Thymus (tissue), 14 donors: ENCODE measurements at places on chromosomes 4 and X.

DNA sequence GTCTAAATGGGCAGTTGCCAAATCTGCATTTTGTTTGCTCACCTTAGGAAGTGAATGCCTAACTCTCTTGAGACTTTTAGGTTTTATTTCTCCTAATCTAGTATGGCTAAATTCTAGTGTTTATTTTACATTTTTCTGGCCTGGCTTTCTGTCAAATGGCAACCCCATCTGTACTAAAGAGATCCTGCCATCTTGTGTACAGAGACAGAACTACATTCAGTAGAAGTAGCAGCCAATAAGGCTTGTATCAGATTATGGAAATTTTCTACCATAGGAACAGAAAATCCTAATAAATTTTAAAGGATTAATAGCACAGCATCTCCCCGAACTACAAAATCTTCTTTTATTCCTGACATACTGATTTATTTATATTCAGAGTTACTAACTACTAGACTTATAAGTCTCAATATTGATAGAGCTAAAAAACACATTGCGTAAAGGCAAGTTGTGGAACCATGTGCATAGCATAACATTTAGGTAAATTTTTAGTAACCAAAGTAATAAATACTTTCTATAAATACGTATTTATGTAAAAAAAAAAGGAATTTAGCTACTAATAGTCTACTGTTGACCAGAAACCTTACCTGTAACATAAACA is 45.5 kb downstream of the TMEM144 start:
- DNase-seq = peak; percentile 13

DNA sequence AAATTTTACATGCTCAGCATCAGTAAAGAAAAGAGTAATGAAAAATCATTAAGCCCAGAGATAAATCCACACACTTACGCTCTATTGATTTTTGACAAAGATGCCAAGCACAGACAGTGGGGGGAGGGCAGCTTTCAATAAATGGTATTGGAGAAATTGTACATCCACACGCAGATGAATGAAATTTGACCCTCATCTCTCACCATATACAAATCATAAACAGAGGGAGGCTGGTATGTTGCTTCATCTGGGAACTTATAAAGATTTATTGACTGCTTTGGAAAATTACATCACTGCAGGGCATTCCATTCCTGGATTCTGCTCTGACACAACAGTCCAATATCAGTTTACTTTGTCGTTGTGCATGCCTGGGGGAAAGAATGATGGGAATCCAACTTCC is 58.4 kb upstream of the XAGE1A start:
- no peak for DNase-seq

DNA sequence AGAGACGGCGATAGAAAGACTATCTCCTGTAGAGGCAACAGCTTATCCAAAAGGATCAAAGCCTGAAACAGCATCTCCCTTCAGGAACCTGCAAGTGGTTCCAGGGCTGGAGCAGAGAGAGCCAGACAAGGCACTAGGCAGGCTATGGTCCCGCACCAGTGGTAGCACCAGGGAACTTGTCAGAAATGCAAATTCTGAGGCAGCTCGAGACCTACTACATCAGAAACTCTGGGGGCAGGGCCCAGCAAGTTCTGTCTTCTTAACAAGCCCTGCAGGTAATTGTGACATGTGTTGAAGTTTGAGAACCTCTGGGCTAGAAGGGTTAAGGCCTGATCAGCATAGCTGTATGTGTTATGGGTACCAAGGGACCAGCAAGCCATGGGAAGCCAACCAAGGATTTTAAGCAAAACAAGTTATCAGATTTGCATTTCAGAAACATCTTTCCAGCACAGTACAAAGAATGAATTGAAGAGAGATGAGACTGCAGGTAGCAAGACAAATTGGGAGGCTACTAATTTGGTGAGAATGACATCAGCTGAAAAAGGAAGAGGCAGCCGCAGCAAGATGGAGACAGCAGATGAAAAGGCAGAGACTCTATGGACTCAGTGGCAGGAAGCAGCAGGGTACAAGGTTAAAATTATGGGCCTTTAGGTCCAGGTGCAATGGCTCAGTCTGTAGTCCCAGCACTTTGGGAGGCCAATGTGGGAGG is 139.7 kb downstream of the TSPAN5 start:
- DNase-seq = no peak

DNA sequence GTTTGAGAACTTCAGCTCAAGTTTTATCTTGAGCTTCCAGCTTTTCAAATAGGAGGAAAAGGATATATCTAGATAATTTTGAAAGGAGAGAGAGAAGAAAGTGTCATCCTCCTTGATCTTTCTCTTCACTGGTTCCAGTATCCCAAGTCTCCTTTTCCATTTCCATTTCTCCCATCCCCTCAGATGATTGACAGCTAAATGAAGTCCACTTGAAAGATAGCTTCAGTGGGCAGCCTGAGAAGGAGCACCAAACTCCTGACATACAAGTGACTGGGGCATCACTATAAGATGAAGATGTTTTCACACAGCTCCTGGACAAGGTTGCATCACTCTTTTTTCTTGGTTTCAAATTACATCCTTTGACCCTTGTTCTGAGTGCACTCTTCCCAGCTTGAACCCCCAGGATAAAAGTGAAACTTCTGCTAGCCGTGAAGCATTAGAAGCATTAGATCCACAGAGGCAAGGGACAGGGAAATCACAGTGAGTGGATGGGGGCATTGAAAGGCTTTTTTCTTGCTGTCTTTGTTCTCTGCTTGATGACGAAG is 17.5 kb upstream of the MAGEA10 start:
- no peak for DNase-seq

- DNase-seq = peak; percentile 69
These were observed 66.4 kb downstream of the JADE3 start for GRCh38 chrX:46978341-46979291.

- DNase-seq = no peak
These were observed 151.5 kb downstream of the VEGFC start for GRCh38 chr4:176641237-176641636.

GRCh38 chrX:45513042-45513441 is 312.4 kb upstream of the DIPK2B start:
- no peak for DNase-seq

- no peak for DNase-seq
These were observed at the start of gene MAOA for GRCh38 chrX:43656005-43656494. Gene MAOA, plus strand, starts transcription at chrX:43656299. Its CDS starts 43 bp downstream, at chrX:43656342.

- no peak for DNase-seq
These were observed 238.2 kb upstream of the MAD2L1 start for GRCh38 chr4:120304801-120305200.

- DNase-seq = no peak
These were observed 46.5 kb downstream of the NEIL3 start for GRCh38 chr4:177356206-177356605.

DNA sequence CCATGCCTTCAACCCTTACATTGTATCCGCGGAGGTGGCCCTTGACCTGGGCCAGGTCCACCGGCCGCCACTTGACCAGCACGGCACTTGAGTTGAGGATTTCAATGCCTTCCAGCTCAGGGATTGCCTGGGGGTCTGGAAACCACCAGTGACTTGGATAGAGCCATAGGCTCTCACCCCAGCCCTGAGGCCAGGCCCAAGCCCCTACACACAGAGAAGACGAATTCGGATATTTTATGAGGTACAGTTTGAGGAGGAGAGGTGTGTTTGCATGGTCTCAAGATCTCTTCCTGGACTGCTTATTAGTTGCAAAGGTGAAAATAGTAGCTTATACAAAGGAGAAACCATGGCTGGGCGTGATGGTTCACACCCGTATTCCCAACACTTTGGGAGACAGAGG is 20.3 kb downstream of the L1CAM start:
- no peak for DNase-seq

GRCh38 chr4:102390438-102390837 is 45.2 kb upstream of the SLC39A8 start:
- no peak for DNase-seq

GRCh38 chrX:132068405-132068804 is 45.3 kb downstream of the STK26 start:
- DNase-seq = no peak

- no peak for DNase-seq
These were observed 328.3 kb downstream of the UNC5C start for GRCh38 chr4:95220205-95221175.

GRCh38 chr4:141348125-141348524 is 127.4 kb downstream of the ZNF330 start:
- DNase-seq = no peak

DNA sequence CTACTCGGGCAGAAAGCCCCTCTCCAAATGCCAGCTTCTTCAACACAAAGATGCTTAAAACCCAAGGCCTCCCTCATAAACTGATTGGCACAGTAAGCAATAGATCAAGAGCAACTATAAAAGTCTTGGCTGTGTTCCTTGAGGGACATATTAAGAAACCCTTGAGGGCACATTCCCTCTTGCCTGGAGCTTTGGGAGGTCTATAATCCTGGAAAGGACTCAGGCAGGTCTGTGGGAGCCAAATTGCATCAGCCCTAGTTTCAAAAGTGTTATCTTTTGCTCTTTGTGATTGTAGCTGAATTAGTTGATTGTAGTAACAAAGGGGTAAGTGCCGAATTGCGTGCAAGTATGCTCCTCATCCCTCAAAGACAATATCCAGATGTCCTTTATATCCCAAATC is 18.6 kb upstream of the SETD7 start:
- no peak for DNase-seq

- peak; percentile 5 for DNase-seq
These were observed 337.3 kb upstream of the HS3ST1 start for GRCh38 chr4:11765849-11766453.

- DNase-seq = no peak
These were observed 4.5 kb upstream of the GBA3 start for GRCh38 chr4:22688236-22688635.

- DNase-seq = no peak
These were observed 335.2 kb downstream of the TENM3 start for GRCh38 chr4:182578402-182578801.

DNA sequence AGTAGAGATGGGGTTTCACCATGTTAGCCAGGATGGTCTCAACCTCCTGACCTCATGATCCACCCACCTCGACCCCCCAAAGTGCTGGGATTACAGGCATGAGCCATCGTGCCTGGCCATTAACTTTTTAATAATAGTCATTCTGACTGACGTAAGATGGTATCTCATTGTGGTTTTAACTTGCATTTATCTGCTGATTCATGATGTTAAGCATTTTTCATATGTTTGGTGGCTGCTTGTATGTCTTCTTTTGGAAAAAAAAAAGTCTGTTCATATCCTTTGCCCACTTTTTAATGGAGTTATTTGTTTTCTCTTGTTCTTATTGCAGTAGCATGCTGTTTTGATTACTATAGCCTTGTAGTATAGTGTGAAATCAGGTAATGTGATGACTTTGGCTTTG is 45.8 kb downstream of the ANXA10 start:
- DNase-seq = no peak

GRCh38 chr4:102663073-102663472 is 97.7 kb downstream of the MANBA start:
- DNase-seq = no peak

- no peak for DNase-seq
These were observed 26.5 kb downstream of the STIM2 start for GRCh38 chr4:26887143-26887542.

DNA sequence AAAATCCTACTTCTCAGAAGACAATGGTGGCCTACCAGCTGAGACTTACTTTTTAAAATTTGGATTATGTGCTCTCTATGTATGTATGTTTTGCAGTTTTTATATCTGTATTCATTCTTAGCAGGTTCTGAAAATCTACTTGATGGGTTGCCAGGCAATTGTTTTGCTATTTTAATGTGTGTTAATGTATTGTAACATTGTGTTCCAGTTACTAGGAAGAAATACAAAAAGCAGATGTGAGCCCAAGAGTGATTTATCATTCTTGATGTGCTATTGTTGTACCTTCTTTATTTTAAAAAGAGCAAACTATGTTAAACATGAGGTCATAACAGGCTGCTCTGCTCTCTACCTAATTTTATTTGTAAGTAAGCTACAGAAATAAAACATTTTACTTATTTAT is 81.9 kb downstream of the REPS2 start:
- no peak for DNase-seq

- DNase-seq = no peak
These were observed 23.9 kb upstream of the PRDM8 start for GRCh38 chr4:80173401-80173800.

- DNase-seq = no peak
These were observed 10.2 kb upstream of the RHOH start for GRCh38 chr4:40186665-40187014.

GRCh38 chr4:107951551-107951950 is 20.2 kb downstream of the CYP2U1 start:
- DNase-seq = no peak

- no peak for DNase-seq
These were observed 30.9 kb downstream of the RNF150 start for GRCh38 chr4:141102367-141102766.

DNA sequence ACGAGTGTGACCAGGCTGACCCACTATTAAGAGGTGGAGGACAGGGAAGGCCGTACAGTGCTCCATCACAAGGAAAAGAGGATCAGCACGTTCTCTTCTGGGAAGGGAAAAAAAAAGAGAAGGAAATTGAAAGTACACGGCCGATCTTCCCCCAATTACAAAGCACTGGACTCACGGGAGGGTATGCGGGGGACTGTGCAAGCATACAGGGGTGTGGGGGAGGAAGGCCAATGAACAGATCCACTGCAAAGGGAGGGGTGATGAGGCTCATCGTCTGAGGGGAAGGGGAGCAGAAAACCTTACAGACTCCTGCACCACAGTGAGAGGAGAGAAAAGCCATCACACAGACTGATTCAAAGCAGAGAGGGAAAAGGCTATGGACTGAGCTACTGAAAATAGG is 1.1 kb downstream of the ELK1 start:
- no peak for DNase-seq

DNA sequence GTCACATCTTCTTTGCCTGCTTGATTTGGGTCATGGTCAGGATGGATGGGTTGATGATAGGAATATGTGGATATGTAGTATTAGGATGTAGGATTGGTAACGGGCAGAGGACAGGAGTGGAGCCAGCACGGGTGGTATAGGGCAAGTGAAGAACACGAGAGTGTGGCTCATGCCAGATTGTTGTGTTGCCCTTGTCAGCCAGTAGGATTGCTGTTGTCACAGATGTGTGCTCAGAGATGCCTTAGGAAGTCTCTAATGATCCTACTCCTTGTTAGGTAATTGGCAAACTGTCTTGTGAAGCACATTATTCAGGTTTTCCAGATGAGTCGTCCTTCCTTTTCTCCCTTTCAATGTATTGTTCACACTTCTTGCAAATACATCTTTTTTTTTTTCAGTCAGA is 5.5 kb downstream of the ATP10D start:
- DNase-seq = no peak

- no peak for DNase-seq
These were observed 46.0 kb downstream of the GEMIN8 start for GRCh38 chrX:13983734-13984133.

DNA sequence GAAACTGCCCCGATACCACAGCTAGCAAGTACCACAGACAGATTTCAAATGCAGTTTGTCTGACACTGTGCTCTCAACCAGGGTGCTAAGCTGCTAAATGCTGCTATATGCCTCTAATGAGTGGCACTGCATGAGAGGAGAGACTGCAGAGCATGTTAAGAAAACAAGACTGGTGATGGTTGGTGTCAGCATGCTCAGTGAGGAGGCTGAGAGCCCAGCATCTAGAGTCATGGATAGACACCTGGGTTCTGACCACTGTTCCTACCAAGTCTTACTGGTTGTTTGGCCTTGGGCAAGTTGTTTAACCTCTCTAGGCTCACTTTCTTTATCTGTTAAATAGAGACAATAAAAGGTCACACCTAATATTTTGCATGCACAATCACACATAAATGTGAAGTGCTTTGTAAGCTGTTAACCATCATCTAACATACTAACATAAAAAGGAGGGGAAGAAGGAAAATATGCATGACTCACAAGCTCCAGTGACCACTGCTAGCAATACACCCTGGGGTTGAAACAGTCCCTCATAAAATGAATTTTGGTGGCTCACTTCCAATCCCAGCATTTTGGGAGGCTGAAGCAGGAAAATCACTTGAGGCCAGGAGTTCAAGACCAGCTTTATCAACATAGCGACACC is 20.7 kb downstream of the HHIP start:
- DNase-seq = no peak
